NB4 (cell line): ENCODE measurements at places on chromosomes 6 and 20.

DNA sequence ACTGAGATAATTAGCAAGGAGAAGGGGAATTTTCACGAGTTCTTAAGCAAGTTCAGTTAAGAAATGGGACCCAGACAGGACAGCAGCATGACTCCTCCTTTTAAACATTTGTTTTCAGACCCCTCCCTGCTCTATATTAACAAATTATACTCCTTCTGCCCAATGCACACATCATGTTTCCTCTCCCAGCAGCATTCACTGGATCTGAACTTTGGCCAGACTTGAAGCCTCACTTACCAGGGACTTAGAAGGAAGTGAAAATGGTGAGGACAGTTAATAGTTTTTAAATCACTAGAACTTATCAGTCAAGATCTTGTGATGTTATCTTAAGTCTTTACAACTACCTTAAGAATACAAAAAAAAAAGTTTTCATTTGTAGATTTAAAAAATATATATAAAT lies 1174.7 kb upstream of the MAP3K7 start:
- DNase-seq: no peak

- DNase-seq: peak; percentile 17
These were observed 47.4 kb downstream of the PDE10A start for GRCh38 chr6:165615636-165616035.

DNA sequence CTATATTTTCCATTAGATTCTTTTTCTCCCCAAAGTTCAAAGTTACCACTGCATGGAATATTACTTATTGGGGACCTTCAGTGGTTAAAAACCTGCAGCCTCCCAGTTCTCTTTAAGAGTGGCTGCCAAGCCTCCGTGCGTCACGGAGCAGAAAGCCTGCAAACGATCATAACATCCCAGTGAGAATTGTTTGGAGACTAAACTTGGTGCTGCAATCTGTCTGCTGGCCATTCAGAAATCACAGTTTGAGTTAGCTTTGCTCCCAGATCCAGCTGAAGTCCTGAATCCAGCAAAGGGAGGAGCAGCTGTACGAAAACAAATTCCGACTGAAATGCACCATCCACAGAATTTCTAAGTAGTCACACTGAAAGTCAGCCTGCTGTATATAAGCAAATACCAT lies 213.5 kb upstream of the PDE10A start:
- no peak for DNase-seq

DNA sequence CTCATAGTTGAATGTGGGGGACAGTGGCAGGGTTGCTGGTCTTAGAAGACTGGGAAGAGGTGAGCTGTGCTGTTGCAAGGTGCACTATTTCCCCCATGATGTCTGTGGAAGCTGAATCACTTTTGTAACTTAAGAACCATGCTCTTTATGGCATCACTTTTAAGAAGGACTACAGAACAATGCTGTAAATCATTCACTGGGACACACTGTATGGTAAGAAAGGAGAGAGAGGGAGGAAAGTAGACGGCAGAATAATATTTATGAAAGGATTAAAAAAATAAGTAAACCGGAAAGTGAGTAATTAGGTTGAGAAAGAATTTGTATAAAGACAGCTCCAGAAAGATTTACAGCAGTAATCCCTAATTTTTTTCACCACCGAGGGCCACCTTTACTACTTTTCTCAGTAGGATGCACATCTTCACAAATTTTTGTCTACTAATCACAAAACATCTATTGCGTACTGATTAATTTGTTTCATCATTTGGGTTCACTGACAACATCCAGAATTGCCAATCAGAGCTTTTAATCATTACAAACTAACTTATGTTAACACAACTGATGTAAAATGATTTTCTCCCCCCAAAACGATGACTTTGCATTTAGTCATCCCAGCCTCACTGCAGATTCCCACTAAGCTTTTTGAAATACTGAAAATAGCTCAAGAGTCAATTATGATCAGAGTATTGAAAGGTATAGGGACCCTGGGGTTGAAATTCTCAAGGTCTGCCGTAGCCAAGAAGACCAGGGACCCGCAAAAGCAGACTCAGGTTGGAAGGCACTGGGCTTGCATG lies 560.7 kb upstream of the NOX3 start:
- DNase-seq: no peak

GRCh38 chr6:1335367-1336037 lies 23.6 kb downstream of the FOXQ1 start:
- peak; percentile 94 for DNase-seq

GRCh38 chr6:44245912-44246662 lies 814 bp upstream of the HSP90AB1 start:
- DNase-seq: peak; percentile 86

DNA sequence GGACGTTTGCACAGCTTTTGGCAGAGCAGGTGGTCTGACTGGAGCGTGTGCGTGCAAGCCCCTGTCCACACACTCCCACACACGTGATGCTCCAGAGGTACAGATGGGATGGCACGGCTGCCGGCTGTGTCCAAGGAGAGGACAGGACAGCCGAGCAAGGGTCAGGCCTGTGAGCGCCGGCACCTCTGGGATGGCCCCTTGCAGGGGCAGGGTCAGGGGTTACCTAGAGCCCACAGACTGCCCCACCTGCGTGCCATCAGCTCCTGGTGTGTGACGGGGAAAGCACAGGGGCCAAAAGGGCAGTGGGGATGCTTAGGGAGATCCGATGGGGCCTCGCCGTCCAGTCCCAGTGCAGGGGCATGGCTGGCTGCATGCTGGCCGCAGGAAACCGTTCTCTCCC lies 189.7 kb downstream of the TAF4 start:
- DNase-seq: no peak

GRCh38 chr20:33444797-33445560 lies 1.4 kb upstream of the SNTA1 start:
- DNase-seq: peak; percentile 26

GRCh38 chr6:34155471-34156300 lies 9.8 kb upstream of the GRM4 start:
- no peak for DNase-seq

GRCh38 chr6:43240950-43241349 lies 2.3 kb upstream of the TTBK1 start:
- DNase-seq: no peak

GRCh38 chr20:52204136-52204535 lies 12.6 kb upstream of the ZFP64 start:
- DNase-seq: peak; percentile 20

GRCh38 chr6:1378065-1379016 lies 11.0 kb upstream of the FOXF2 start:
- DNase-seq: no peak

GRCh38 chr20:50004229-50004628 lies 21.4 kb downstream of the SNAI1 start:
- DNase-seq: peak; percentile 58

GRCh38 chr6:145723646-145724045 lies 11.7 kb downstream of the EPM2A start:
- no peak for DNase-seq

GRCh38 chr20:60085551-60086132 lies 127.4 kb downstream of the CDH26 start:
- no peak for DNase-seq

DNA sequence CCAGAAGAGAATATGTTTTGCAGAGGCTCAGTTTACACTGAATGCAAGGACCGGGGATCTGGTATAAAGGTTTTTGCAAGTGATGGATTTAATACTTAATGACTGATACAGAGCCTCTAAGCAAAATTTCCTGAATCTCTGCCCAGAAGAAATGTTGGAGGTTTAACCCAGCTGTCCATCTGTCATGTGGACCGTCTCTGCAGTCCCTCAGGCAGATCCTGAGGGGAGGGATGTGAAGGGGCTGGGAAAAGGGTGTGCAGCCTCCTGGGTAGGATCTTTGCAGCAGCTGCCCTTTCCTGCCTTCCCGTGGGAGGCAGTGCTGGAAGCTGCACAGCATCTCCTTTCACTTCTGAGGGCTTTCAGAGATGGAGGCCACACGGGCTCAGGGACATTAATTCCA lies 207.0 kb downstream of the SLC24A3 start:
- no peak for DNase-seq

DNA sequence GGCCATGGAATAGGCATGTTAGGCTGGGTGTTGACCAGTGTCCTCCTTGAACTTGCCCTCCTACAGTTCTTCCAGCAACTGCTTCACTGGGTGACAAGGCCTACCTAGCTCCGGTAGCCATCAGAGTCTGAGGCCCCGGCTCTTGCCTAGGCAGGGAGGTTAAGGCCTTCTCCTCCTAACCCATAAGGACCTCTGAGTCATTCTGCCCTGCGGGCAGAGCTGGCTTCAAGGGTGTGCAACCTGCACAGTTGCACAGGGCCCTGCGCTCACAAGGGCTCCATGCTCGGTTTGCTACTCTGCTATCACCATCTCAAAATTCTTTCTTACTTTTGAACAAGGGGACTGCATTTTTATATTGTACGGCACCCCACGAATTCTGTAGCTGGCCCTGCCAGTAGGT lies 17.9 kb downstream of the KCNB1 start:
- DNase-seq: no peak

DNA sequence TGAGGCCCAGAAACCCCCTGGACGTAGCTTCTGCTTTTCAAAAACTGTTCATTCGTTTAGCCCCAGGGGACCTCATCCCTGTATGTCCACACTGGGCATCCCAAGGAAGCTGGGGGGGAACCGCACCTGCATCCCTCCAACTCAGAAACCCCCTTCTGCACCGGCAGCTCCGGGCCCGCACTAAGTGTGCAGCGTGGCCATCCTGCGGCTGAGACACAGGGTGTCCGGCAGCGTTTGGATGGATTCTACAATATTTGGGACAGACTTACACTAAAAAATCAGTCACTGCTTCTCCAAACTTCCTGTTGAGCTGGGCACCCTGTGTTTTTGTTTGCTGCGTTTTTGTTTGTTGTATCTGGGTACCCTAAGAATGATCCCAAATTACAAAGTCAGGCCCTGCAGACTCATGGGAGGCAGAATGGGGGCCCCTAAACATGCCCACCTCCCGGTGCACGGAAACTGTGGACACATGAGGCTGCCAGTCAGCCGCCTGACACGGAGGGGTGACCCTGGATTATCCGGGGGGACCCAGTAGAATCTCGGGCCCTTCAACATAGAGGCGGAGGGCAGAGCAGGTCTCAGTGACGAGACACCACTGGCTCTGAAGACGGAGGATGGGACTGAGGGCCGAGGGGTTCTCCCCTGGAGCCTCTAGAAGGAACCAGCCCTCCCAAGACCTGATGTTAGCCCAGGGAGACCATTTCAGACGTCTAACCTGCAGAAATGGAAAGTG lies 88.2 kb upstream of the BHLHE23 start:
- no peak for DNase-seq

- no peak for DNase-seq
These were observed 52.6 kb downstream of the TRPC4AP start for GRCh38 chr20:35039846-35040489.

- no peak for DNase-seq
These were observed 222.2 kb downstream of the BTBD9 start for GRCh38 chr6:38417521-38417920.

DNA sequence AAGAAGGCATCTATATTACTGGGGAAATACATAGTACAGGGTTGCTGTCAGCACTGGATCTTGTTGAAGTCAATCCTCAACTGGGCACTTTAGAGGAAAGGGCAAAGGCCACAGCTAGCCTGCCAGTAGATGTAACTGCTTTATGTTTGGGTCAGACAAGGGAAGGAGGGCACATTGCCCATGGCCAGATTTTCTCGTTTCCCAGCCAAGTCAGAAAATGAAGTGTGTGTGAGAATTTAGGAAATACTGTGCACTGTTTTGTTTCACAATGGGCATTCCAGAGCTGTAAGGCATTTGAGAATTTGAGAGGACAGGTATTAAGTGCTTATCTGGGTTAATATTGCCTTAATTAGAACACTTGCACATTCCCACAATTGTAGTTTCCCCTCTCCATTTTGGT lies 183.9 kb upstream of the MCHR2 start:
- DNase-seq: no peak

DNA sequence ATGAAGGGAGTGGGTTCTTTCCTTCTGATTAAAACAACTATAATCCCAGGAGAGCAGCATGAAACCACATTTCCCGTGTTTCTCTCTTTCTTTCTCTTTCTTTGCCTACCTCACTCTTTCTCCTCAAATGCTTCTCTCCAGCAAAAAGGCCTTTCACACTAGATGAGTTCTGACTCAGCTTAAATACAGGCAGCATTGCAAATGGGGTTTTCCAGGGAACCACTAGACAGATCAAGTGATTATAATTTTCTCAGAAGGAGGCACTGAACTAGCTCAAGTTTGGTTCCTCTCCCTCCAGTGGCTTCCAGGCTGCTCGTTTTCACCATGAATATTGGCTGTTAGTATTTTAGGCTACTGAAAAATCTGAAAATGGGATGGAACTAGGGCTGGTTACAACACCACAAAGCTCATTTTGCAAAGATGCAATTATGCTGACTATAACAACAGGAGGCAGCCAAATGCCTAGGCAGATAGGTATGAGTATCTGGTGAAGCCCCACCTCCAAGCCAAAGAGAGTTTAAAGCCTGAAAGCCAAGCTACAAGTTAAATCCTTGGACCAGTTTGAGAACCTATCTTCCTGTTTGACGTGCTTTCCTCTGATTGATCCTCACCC lies 260.0 kb downstream of the MMUT start:
- DNase-seq: no peak

GRCh38 chr20:44938637-44939036 lies 21.6 kb downstream of the TOMM34 start:
- no peak for DNase-seq
